ENCODE measurements at places on chromosomes 12 and 14. TPM values are rescaled to one million over a fixed set of nuclear protein-coding genes. Genes with fewer than 3 reads are reported as not detected.
A peak's percentile ranks its signal among the peaks of the same experiment; 100 is the strongest.

DNA sequence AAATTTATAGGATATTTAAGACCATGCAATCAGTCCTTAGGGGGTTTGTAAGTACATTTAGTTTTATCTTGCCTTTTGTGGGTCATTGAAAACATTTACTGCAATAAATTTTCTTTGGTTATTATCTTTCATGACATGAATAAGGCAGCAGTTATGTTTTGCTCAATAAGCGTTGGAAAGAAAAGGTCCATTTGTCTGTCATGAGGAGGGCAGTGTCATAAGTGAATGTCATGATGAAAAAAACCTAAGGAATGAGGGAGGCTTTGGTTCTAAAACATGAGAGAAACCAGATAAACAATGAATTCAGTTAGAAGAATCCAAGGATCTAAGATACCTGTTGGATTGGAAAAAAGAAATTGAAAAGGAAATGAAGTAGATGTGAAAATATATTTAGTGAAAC lies 209.4 kb downstream of the NAV3 start:
- no peak for DNase-seq

TMEM132C gene
- not detected for polyA plus RNA-seq

DNA sequence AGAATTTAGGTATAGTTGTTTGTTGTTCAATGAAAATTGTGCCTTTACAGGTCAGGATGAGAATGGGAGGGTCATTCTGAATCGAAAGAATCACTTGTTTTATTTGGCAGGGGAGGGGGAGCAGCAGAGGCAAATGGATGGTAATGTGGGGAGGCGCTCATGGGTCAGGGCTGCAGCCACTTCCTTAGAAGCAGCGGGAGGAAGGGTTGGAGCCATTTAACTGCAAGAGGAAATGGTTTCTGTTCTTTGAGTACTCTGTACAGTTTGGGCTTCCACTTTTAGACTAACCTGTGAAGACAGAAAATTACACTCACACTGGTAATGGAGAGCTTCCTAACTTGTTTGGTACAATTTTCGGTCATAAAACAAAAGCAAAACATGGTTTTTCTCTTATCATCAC lies 57.2 kb downstream of the PIWIL1 start:
- no peak for DNase-seq

GRCh38 chr14:106419376-106419965 lies 893.1 kb downstream of the TMEM121 start:
- no peak for DNase-seq

CLEC14A gene
- polyA plus RNA-seq, result 0.25 TPM

RFLNA gene
- not detected for polyA plus RNA-seq

- no peak for DNase-seq
These were observed 42.7 kb downstream of the CDC42BPB start for GRCh38 chr14:103014466-103015228.

EFS gene
- 6.6 TPM for polyA plus RNA-seq

COCH gene
- 0.19 TPM for polyA plus RNA-seq

DNA sequence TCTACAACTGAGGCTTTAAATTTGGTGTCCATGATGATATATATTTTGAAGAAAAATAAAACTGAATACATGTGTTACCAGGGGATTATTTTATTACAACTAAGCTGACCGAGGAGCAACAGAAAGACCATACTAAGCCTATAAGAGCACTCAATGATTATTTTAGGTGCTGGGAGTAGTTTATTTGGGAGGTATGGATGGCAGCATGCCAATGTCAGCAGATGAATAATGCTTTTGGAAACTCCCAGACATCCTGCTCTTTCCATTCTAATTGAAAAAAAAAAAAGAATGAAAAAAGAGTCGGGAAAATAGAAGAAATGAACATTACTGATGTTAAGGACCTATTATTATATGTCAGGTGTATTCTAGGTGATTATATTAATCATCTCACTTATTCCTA lies 441.2 kb downstream of the BTG1 start:
- DNase-seq, result no peak

ATG2B gene
- 22.1 TPM for polyA plus RNA-seq

GRCh38 chr12:41277100-41277945 lies 89.2 kb downstream of the PDZRN4 start:
- peak; percentile 6 for DNase-seq

LHX5 gene
- not detected for polyA plus RNA-seq

MRPS35 gene
- polyA plus RNA-seq, result 66.6 TPM

- DNase-seq, result no peak
These were observed 30.8 kb upstream of the COL2A1 start for GRCh38 chr12:48034835-48035805.

GRCh38 chr14:101882141-101882935 lies 82.0 kb upstream of the DYNC1H1 start:
- DNase-seq, result no peak

COX8C gene
- polyA plus RNA-seq, result not detected

SLC39A2 gene
- polyA plus RNA-seq, result 0.06 TPM

GRCh38 chr12:30913323-30913722 lies 13.2 kb upstream of the TSPAN11 start:
- DNase-seq, result no peak

GPR135 gene
- polyA plus RNA-seq, result 2.4 TPM

PPFIBP1 gene
- 42.5 TPM for polyA plus RNA-seq

SYNJ2BP gene
- 29.2 TPM for polyA plus RNA-seq

GRCh38 chr12:109445191-109445609 lies 31.9 kb downstream of the KCTD10 start:
- DNase-seq, result no peak

GRCh38 chr12:21337453-21337852 lies 2.7 kb upstream of the SLCO1A2 start:
- DNase-seq, result no peak

MANSC4 gene
- not detected for polyA plus RNA-seq

DNA sequence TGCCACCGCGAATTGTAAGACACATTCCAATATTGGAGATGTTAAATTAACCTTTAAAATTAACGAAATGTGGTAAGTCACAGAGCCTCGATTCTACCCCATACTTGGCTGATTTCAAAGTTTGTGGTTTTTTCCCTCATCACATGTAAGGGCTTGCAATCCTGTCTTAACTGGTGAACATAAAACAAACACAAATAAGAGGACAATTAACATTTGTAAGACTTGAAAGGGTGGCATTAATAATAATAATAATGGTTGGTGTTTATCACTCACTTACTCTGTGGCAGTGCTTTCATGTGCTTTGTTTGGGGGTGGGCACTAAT lies 26.6 kb downstream of the PPFIBP1 start:
- no peak for DNase-seq

CPSF6 gene
- polyA plus RNA-seq, result 49.5 TPM

GRIN2B gene
- polyA plus RNA-seq, result not detected

PAX9 gene
- not detected for polyA plus RNA-seq

DNA sequence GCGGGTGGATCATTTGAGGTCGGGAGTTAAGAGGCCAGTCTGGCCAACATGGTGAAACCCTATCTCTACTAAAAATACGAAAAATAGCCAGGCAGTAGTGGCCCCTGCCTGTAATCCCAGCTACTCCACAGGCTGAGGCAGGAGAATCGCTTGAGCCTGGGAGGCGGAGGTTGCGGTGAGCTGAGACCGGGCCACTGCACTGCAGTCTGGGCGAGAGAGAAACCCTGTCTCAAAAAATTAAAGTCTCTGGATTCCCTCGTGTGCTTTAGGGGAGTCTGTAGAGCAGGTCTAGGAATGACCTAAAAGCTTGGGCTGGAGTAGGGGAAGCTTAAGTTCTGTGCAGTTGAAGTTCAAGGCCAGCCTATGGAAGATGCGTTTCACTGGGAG lies 697 bp upstream of the TULP3 start:
- no peak for DNase-seq

DNA sequence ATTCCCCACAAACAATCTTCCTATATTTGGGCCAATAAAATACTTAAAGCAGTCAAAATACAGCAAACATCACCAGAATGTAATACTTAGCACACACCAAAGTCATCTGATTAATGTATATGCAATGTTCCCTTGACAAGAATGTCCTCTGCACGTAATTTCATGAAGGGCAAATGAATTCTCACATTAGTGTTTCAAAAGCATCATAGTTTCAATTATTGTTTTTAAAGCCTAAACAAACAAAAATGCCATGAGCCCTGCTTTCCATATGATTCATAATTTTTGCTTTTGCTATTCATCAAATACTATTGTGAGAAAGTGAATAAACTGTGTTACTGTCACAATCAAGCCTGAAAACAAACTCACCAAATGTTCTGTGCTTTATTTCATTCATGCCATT lies 156.0 kb downstream of the EPS8 start:
- no peak for DNase-seq

SSTR1 gene
- 1.0 TPM for polyA plus RNA-seq

DNA sequence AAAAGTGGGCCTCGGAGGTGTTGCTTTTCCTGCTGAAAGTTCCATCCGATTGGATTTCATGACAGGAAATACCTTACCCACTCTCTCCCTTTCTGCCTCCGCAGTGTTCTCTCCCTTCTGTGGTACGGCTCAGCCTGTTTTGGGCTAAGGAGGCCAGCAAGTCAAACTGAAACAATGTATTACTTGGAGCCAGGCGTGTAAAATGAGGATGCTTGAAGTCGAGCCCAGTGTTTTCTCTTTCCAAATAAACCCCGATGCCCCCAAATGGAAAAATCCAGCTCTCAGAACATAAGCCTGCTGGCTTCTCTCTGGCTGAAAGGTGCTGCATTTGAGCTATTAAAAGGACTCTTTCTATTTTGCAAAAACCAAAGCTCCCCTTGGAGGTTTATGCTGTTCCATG lies 124.7 kb downstream of the ZNF664 start:
- no peak for DNase-seq

SLC25A47 gene
- polyA plus RNA-seq, result not detected

GRCh38 chr14:98808494-98809407 lies 463.2 kb downstream of the BCL11B start:
- no peak for DNase-seq

RPL10L gene
- polyA plus RNA-seq, result not detected

GRCh38 chr12:114820796-114821195 lies 136.8 kb upstream of the TBX3 start:
- no peak for DNase-seq

PPFIA2 gene
- polyA plus RNA-seq, result 0.20 TPM

DNA sequence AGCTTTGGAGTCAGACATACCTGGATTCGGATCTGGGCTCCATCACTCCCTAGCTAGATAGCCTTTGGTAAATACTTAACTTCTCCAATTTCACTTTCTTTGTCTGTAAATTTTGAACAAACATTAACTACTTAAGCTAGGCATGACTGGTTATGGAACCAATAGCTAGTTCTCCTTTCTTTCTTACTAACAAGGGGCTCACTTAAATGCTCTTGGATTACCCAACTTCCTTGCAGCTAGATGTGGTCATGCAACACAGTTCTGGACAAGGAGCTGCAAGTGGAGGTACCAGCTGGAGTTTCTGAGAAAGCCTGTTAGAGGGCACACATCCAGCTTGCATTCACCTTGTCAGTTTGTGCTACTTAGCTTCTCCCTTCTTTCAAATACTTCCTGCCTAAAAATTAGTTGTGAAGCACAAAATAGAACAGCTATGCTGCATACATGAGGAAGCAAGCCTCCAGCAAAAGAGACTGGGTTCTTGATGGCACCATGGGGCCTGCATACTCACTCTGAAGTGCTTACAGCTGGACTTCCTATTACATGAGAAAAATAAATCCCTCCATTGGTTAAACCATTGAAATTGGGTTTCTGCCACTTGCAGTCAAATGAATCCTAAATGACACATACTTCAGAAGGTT lies 210.1 kb upstream of the EEA1 start:
- DNase-seq, result no peak

DNA sequence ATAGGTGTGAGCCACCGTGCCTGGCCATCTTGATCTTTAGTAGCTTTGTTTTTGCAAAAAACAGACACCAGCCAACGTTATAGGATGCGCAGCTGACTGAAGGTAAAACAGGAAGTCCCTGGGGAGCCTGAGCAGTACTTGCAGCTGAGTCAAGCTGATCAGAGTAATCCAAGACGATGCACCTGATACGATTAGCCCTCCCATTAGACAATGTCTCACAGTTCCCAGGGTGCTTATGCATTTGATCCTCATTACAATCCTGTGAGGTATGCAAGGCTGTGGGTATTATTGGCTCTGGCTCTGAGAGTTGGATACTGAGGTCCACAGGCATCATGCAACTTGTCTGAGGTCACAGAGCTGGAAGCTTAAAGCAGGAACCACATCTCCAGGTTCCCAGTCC lies 8.1 kb downstream of the KRT18 start:
- no peak for DNase-seq

- DNase-seq, result no peak
These were observed 102.9 kb downstream of the DYRK2 start for GRCh38 chr12:67751381-67751928.

- no peak for DNase-seq
These were observed 329.3 kb upstream of the DCN start for GRCh38 chr12:91511795-91512420.

- no peak for DNase-seq
These were observed 9.6 kb downstream of the SUSD6 start for GRCh38 chr14:69620981-69621380.

- no peak for DNase-seq
These were observed 214.9 kb downstream of the KTN1 start for GRCh38 chr14:55794655-55795595.

TESPA1 gene
- polyA plus RNA-seq, result not detected

- no peak for DNase-seq
These were observed 353.9 kb downstream of the PCNX1 start for GRCh38 chr14:71261206-71261605.

DNA sequence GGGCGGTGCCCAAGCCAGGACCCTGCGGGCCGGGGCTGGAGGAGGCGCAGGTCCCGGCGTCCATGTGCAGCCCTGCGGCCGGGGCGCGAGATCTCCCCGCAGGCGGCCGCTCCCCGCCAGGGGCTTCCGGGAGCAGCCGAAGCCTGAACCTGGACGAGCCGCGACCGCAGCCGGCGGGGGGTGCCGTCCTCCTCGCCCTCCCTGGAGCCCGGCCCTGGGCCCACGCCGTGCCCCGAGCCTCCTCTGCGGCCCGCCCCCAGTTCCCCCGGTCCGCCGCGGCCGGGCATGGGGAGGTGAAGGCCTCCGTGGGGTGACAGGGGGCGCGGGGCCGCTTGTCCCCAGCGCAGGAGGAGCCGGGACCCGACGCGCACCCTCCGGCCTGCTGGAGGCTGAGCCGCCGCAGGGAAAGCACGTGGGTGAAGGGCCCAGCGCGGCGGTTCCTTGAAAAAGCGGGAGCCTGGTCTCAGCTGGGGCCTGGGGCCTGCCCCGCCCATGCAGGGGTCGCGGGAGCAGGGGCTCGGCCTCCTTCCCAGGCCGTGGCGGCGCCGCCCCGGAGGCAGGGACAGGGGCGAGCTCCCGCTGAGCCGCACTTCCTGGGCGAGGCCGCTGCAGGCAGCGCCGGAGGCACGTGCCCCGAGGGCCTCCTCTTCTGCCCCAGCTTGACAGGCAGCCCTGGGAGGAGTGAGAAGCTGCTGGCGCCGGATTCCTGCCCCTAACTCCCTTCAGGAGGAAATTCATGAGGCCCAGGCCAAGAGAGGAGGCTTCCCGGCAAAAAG lies 55.6 kb upstream of the PPP2R5C start:
- DNase-seq, result no peak

GRCh38 chr12:46460682-46461210 lies 88.2 kb upstream of the SLC38A2 start:
- no peak for DNase-seq

INSM2 gene
- polyA plus RNA-seq, result not detected

SLC10A1 gene
- polyA plus RNA-seq, result not detected

GRCh38 chr12:43273467-43273866 lies 278.5 kb downstream of the ADAMTS20 start:
- no peak for DNase-seq

All from AG04450 (cell line).